ENCODE measurements at places on chromosomes 2 and 18.
A peak's percentile ranks its signal among the peaks of the same experiment; 100 is the strongest.

DNA sequence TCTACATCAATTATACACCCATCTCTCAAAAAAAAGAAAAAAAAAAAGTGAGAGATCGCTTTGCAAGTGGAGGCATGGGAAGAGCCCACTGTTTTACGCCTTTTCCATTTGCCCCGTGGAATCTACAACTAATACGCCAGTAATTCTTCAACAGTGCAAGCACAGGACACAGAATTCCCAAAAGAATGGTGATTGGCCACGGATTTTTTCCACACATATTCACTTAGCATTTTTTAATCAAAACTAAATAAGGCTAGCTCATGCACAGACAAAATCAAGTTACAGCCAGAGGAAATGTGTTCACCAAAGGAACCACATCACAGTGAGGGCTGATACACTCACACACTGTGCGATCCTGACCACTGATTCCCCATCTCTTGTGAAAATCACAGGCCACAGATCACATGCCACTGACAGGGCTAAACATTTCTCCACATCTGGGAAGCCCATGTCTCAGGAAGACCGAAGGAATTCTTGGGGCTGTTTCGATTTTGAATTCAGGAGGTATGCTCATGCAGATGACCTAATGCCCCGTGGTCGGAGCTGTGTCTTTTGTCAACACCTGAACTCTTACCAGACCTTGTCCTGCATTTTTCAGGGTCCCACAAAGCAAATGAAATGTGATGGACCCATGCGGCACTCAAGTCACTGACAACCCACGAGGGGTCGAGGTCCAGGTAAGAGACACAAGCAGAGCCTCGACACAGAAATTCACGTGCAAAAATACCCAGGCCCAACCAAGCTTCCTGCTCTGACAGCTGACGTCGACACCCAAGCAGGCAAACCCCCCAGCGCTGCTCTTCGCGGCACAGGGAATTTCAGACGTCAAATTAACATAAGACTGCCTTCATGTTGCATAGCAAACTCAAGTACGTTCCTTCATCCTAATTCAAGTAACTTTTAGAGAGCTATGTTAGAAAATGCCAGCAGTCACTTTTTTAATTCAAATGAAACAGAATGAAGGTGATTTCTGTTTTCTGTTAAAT, 69.6 kb downstream of the ZNF516 start:
- no peak for DNase-seq

- DNase-seq: no peak
Observed at GRCh38 chr2:47819834-47820233, 36.9 kb downstream of the MSH6 start.

DNA sequence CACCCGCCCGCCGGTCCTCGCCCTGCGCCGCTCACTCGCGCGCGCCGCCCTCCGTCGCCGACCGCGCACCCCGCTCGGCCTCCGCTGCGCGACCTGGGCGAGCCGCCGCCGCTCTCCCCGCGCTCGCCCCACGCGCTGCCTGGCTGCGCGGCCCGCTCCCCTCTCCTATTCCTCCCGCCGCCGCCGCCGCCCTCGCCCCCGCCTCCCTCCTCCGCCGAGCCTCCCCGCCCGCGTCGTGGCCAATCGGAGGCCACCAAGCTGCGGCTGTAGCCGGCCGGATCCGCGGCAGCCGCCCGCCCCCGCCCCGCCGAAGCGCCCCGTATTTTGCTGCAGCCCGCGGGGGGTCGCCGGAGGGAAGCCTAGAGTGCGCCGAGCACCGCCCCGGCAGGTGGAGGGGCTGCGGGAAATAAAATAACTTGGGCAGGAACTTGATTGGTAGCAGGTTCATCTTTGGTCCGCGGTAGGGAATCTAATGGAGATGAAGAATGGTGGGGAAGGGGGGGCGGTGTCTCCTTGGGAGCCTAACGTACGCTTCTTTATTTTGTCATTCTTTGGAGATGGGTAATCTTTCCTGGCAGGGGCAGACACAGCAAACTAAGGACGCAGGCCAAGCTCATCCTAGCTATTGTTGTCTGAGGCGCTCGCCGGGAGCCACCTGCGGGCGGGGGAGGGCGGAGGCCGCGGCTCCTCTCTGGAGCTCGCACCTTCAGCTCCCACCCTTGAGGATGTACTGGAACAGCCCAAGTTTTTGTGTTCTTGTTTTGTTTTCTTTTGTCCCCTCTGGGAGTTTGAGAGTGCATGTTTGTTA, 1.1 kb upstream of the CDH2 start:
- DNase-seq: no peak

- no peak for DNase-seq
Observed at GRCh38 chr2:99602476-99602875, 112.7 kb upstream of the REV1 start.

- no peak for DNase-seq
Observed at GRCh38 chr18:48033790-48034650, 103.6 kb upstream of the SMAD2 start.

DNA sequence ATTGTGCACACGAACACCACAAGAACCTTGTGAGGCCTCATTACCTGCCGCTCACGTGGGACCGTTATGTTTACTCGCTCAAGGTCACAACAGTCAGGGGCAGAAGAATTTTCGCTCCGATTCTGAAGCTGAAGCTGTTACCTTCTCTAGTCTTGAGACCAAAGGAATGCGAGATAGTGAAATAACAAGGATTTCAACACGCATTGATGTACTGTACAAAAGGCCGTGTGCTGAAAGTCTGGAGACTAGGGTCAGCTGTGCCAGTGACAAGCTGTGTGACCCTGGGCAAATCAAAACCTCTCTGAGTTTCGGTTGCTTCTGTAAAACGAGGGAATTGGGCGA, 583 bp downstream of the NEMP2 start:
- DNase-seq: peak; percentile 40

DNA sequence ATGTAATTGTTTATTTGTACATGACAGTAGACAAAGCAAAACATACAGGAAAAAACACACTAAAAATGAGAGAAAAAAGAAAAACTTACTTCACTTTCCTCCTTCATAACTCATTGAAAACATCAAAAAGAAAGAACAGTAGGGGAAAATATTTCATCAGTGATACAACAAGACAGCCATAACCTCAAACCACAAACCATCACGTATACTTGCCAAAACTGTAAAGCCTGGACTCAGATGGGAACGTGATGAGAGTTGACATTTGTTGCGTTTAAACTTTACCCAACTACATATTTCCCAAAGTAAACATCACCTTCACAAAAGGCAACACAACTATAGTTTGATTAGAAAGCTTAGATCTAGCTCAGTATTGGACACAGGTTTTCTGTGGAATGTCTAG, 278.2 kb upstream of the COL3A1 start:
- no peak for DNase-seq

DNA sequence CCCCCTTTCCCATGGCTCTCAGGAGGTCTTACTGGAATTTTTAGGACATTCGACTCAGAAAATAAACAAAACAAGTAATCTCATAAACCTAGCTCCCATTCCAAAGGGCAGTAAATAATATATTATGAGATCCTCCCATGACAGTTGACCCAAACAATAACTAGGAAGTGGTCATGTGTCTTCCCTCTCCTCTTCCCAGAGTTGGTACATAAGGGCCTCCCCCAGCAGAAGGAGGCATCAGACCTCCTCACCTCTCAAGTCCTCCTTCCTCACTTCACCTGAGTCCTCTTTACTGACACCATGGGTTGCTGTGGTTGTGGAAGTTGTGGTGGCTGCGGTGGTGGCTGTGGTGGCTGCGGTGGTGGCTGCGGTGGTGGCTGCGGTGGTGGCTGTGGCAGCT, at the start of gene SCYGR7:
Gene SCYGR7 (plus strand): TSS at position 301 of the 400 bp plus-strand sequence. CDS start 0 bp downstream, at position 301.
- no peak for DNase-seq

DNA sequence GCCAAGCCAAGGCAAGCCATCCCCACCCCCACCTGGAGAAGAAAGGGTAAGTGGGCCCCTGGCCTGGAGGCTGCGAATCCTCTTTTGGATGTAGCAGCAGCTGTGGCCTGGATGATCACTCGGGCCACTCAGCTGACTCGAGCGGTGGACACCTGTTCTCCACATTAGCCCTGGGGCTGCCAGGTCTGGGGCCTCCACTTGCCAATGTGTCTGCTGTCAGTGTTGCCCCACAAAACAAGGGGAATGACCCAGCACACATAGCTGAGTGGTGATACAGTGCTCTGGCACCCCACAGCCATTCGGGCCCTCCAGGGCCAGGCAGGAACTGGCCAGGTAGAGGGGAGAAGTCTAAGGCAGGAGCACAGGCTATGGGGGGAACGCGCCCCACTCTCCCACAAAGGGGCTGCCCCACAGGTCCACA, 2.6 kb downstream of the STK25 start:
- no peak for DNase-seq

Data from activated T-cell treated with anti-CD3 and anti-CD28 coated beads for 24 hours (primary cell).